ENCODE measurements at places on chromosomes 5 and 9.
A peak's percentile ranks its signal among the peaks of the same experiment; 100 is the strongest.

- DNase-seq = no peak
Measured at GRCh38 chr5:40906351-40906751, 2.9 kb upstream of the C7 start.

- DNase-seq = peak; percentile 49
Measured at GRCh38 chr5:149656576-149657182, 73.4 kb upstream of the PPARGC1B start.

- no peak for DNase-seq
Measured at GRCh38 chr9:30035761-30036160, 2348.7 kb upstream of the ACO1 start.

- DNase-seq = no peak
Measured at GRCh38 chr9:34996905-34997279, 7.3 kb downstream of the DNAJB5 start.

DNA sequence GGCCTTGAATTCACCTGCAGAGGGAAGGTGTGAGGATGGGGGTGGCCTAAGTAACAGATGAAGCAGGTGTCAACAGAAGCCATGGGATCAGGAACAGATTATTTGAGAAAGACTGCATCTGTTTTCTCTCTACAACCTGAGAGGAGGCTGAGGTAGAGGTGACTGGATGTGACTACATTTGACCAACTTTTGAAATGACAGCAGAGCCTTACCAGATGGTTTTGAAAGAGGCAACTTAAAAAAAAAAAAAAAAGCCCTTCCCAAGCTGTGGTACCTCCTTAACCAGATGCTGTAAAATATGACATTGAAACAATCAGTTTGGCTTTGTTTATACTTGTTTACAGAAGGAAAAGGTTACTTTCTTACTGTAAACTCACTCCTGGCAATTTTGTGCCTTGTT lies 108.6 kb downstream of the TRIO start:
- DNase-seq = no peak

DNA sequence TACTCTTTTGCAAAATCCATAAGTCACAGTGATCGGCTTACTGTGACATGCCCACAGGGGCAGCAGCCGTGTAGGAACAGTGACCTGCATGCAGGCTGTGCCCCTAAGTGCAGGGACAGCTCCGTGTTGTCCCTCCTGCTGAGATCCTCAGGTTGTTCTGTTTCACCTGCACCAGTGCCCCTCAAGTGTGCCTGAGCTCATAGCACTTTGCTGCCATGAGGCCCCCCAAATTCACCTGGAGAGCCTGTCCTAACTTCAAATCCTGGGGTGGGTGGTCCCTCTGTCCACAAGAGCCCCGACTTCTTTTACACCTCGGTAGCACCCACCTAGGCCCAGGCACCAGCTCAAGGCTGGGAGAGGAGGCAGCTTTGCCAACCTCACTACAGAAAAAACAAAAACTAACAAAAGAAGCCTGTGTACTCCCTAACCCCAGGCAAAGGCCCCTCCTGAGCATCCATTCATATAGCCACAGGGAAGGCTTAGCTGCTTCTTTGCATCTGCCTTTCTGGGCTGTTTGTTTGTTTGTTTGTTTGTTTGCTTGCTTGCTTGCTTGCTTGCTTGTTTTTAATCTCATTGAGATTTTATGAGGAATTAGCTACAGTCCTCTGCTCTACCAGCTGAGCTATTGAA lies 214.5 kb downstream of the AUH start:
- no peak for DNase-seq

DNA sequence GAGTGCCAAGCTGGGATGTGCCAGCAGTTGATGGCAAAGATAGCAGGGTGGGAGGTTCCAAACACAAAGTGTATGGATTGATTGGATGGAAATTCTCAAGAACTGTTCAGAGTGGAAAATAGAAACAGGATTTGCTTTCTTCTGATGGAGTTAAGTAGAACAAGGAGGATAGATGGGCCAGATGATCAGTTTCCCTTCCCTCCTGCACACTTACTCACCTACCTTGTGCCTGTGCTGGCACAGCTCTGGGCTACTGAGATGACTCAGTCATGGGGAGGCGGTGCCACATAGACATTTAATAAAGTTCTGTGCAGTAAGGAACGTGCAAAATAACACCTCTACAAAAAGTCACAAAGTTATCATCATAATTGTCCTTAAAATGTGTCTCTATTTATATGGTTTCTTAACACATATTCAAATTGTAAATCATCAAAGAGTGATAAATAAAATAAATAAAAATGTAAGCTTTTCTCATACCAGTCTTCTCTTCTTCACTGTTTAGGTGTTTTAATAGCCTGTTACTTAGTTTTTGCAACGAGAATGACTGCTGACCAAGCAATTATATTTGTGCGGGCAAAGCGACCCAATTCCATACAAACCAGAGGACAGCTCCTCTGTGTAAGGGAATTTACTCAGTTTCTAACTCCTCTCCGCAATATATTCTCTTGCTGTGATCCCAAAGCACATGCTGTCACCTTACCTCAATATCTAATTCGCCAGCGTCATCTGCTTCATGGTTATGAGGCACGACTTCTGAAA lies 12.7 kb downstream of the PTPDC1 start:
- DNase-seq = no peak

GRCh38 chr9:130901498-130902203 lies 5.0 kb upstream of the QRFP start:
- no peak for DNase-seq
